ENCODE measurements at places on chromosomes 5 and 9.

- no peak for DNase-seq
Measured at GRCh38 chr5:111563031-111563822, 50.9 kb upstream of the STARD4 start.

GRCh38 chr5:167696558-167697314, 594.7 kb upstream of the WWC1 start:
- DNase-seq = no peak

DNA sequence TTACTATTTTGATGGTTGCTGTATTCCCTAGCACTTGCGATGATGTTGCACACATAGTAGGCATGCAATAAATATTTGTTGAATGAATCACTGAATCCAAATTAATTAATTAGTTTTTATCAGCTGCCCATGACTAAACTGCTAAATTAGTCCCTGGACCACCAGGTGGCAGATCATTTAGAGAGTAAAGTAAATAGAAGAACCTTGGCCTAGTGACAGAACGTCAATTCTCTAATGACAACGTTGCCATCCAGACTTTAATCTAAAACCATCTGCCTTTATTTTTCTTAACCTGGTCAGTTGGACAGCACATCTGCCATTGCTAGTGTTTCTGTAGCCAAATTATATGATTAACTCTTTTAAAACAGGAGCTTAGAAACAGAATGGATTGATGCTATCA, 457.5 kb downstream of the KIF4B start:
- no peak for DNase-seq

GRCh38 chr9:19376931-19377330, 3.1 kb downstream of the RPS6 start:
- no peak for DNase-seq

GRCh38 chr9:35726931-35727330, 5.1 kb downstream of the TLN1 start:
- DNase-seq = peak; percentile 44

DNA sequence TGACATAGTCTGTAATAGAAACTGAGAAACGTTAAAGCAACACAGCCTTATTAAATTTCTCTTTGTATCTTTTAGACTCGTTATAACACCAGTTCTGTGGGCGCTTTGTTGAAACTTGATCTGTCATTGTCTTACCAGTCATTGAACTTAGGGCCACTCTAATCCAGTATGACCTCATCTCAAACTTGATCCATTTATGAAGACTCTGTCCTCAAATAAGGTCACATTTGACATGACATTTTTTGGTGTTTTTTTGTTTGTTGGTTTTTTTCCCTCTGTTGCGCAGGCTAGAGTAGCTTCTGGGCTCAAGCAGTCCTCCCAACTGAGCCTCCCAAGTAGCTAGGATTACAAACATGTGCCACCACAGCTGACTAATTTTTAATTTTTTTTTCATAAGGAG, 5.9 kb downstream of the APC start:
- no peak for DNase-seq

DNA sequence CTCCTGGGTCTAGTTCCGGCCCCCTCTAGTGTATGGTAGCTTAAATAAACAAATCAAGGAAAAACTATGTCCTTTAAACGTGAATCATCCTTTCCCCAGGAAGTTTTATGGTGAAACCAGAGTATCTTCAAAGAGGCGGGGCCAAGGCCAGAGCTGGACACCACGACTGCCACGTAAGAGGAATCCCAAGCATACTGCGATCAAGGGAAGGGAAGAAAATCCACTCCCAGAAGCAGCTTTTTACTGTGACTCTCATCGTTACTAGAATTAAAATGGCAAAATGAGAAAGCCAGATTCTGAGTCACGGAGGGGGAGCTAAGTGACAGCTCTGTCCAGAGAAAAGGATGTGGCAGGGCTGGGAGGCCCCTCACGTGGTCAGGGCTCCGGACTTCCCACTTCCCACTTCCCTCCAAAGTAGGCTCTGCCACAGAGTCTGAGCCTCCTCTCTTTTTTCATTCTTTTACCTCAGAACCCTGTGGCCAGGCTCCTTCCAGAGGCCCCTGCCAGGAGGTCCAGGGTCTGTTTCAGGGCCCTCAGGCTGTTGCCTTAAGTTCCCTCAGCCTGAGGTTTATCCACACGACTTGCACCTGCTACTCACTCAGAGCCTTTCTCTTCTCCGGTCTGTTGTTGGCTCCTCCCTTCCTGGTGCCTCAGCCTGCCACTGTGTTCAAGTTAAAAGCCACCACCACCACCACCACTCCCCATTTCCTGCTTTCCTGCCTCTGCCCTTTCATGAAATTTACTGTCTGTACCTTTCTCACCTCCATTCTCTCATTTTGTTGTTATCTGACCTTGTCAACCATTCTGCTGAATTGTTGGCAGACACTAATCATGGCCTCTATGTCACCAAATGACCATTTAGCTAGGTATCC, 1.4 kb upstream of the GLRX start:
- DNase-seq = peak; percentile 53

GRCh38 chr9:35729700-35730485, 2.1 kb downstream of the TLN1 start:
- DNase-seq = peak; percentile 41

- no peak for DNase-seq
Measured at GRCh38 chr9:105333076-105333475, 88.6 kb downstream of the SLC44A1 start.

Data from stimulated activated CD8-positive, alpha-beta memory T cell treated with anti-CD3 and anti-CD28 coated beads, Interleukin-4, amount 100 ng/mL, for 48 hours (primary cell).